ENCODE measurements at places on chromosomes 11 and 22.

GRCh38 chr11:20056109-20056949 is 103.9 kb downstream of the DBX1 start:
- no peak for DNase-seq

DNA sequence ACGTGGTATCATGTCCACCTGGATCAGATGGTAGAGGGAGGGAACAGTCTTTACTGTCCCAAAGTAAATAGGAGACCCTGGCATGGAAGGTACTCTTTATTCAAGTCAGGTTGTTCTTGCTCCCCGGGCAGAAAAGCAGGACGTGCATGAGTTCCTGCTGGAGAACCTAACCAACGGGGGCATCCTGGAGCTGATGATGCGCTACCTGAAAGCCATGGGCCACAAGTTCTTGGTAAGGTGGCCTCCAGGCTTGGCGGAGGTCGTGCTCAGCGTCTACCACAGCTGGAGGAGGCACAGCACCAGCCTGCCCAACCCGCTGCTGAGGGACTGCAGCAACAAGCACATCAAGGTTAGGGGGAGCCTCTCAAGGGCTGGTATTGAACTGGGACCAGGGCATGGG is 48.7 kb downstream of the CABIN1 start:
- no peak for DNase-seq

GRCh38 chr11:119853581-119854360 is 124.8 kb upstream of the NECTIN1 start:
- DNase-seq = no peak

DNA sequence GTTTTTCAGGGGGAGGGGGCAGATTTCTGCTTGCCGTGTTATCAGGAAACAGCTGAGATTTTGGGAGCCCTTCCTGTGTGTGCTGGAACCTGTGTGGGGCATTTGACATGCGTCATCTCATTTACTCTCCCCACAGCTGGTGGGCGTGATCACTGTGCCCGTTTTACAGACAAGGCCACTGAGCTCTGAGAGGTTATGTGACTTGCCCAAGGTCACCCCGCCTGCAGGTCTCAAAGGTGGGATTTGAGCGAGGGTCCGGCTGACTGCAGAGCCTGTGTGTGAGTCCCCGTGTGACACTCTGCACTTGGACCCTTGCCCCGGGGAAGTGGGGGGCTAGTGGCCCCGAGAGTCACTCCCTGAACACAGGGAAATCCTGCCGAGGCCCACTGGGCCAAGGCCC is 48.5 kb upstream of the GCAT start:
- no peak for DNase-seq

GRCh38 chr11:59818572-59818971 is 8.0 kb upstream of the MRPL16 start:
- no peak for DNase-seq

DNA sequence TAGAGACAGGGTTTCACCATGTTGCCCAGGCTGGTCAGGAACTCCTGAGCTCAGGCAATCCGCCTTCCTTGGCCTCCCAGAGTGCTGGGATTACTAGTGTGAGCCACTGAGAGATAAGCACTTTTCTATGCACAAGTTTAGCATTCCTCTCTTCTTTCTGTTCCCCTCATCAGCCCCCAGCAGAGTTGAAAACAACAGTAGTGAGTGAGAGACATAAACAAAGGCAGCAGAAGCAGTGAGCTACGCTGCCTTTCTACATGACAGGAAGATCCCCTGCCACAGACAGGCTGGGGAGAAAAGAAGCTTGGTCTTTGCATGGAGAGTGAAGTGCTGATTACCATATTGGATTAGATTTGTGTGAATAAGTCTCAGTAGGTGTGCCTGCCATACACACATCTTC is 392.0 kb upstream of the KIRREL3 start:
- DNase-seq = no peak

- no peak for DNase-seq
Measured at GRCh38 chr11:65185869-65186341, 4.2 kb downstream of the CAPN1 start.

DNA sequence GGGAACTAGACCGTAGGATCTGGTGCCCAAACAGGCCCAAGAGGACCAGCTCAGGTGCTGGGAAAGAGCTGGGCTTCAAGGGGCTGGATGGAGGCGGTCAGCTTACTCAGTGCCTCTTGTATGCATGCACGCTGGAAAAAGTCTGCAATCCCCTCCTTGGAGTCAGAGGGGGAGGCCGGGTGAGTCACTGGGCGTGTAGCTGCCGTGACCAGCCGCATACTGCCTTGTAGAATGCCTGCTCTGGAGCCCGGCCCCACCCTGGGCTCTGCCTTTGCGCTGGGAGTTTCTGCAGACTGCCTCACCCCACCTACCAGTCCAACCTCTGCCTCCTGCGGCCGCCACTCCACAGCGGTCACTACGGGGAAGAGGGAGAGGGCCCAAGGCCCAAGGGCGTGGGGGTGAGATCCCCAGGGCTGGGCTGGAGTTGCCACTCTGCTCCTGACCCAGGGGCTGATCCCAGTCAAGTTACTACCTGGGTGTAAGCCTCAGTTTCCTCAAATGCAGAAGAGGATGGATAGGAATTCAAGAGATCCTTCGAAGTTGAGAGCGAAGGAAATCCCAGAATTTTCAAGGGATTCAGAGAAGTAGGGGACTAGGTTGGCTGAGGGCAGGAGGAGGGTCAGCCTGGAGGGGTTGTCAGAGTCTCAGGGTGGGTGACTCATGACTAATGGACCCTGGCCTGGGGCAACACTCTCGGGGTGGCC is 4.2 kb downstream of the MRGPRF start:
- peak; percentile 91 for DNase-seq

DNA sequence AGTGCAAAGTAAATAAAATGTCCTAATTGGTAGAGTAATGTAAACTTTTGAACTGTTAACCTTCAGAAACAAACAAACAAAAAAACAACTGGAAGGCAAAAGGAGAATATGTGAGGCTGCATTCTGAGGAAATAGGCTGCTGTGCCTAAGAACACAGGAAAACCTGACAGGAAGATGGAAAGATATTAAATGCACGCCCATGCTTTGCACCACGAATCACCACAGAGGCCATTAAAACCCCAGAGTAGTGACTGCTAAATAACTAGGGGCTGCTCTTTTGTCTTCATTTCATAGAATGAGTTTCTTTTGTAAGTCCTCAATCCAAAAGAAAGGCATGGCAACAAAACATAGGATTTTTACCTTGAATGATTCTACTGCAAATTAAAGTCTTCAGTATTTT is 436.0 kb downstream of the RAB38 start:
- no peak for DNase-seq

DNA sequence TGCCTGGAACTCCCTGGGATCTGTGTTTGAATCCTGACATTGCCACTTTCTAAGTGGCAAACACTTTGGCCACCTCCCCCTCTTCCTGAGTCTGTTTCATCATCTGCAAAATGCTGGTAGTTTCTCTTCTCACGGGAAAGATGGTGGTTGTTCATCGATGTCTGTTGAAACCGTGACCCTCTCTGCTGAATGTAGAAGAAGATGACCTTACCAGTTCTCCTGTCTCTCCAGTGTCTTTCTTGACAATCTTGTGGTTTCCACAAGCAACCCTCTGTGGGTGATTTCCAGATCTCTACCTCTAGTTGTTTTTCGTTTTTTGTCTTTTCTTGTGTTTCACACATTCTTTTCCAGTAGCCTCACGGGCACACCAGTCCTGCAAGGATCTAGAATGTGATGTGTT is 27.5 kb downstream of the ZBTB16 start:
- no peak for DNase-seq

GRCh38 chr11:79393362-79394043 is 47.3 kb downstream of the TENM4 start:
- DNase-seq = no peak

GRCh38 chr11:111312076-111312475 is 13.7 kb downstream of the POU2AF3 start:
- DNase-seq = no peak
